ENCODE measurements at places on chromosomes 2 and 18.

DNA sequence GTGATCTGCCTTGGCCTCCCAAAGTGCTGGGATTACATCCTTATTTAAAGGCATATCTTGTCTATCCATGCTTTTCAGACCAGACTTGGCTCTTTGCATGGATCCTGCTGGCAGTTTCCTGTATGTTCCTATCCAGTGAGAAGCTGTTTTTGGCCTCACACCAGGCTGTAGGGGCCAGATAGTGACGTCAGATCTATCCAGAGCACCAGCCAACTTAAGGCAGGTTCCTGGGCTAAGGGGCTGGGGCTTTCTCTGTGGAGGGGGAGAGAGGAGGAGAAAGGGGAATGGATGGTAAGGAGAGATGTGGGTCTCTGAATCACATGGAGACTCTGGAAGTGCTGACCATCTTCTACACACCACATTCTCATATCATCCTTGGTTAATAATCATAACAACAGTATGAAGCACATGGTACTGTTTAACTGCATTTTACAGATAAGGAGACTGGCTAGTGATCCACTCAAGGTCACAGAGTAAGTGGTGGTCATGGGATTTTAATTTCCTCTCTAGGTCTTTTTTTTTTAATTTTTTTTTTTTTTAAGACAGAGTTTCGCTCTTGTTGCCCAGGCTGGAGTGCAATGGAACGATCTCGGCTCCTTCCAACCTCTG lies 2.0 kb upstream of the FAM117B start:
- DNase-seq, result no peak

GRCh38 chr2:20643826-20644225 lies 7.1 kb downstream of the HS1BP3 start:
- no peak for DNase-seq

- no peak for DNase-seq
Measured at GRCh38 chr2:32910883-32911598, 35.7 kb upstream of the LTBP1 start.

GRCh38 chr18:74819433-74820059 lies 221.9 kb downstream of the ZNF407 start:
- peak; percentile 23 for DNase-seq

GRCh38 chr2:150587547-150588505 lies 100.4 kb upstream of the RND3 start:
- DNase-seq, result no peak

DNA sequence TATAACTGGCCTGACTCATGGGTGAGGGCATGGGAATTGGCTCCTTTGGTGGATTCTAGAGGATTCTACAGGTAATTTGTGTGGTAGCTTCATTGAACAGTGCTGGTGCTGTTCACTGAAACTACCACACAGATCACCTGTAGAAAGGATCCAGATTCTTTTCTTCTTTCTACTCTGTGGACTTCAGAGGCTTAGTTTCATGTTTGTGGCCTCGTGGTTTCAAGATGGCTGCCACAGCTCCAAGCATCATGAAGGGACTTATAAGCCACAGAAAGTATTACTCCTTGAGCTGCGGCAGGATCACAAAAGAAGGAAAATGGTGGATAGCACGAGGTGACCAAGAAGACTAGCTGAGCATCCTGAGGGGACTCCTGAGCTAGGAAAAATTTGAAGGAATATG lies 88.9 kb downstream of the ADCYAP1 start:
- DNase-seq, result no peak

DNA sequence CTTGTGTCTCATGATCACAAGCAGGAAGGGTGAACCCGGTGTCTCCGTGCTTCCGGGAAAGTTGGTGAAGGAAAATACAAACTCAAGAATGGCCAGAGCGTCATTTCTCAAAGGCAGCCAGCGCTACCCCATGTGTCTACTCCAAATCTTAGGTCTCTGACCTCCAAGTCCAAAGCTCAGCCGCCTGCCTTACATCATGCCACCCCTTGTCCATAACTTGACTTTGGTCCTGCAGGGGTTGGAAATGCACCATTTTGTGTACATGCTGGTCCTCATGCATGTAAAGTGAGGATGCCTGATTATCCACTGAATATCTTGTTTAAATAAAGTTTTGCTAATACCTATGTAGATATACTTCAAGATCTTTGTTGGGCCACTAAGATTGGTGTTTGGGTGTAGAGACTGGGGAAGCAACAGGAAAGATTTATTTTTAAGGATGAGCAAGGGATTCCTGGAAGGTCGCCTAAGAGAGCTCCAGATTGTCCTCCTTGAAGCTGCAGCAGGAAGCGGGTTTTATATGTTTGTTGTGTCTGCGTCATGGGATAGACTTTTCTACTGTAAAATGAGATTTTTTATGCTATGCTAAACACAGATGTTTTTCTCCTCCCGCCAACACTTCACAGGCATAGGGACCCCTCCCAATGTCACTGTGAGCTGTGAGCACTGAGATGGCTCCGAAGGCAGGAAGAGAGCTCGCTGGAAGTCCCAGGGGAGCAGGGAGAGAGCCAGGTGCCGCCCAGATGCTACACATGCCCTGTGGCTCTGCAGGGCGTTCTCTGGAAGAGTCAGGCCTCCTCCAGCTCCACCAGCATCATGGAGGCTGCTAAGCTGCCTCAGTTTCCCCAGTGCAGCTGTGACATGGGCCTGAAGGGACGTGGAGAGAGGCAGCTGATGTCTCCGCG lies 176.2 kb upstream of the HDAC4 start:
- DNase-seq, result no peak
